ENCODE measurements at places on chromosomes 1 and 21.
A peak's percentile ranks its signal among the peaks of the same experiment; 100 is the strongest.

DNA sequence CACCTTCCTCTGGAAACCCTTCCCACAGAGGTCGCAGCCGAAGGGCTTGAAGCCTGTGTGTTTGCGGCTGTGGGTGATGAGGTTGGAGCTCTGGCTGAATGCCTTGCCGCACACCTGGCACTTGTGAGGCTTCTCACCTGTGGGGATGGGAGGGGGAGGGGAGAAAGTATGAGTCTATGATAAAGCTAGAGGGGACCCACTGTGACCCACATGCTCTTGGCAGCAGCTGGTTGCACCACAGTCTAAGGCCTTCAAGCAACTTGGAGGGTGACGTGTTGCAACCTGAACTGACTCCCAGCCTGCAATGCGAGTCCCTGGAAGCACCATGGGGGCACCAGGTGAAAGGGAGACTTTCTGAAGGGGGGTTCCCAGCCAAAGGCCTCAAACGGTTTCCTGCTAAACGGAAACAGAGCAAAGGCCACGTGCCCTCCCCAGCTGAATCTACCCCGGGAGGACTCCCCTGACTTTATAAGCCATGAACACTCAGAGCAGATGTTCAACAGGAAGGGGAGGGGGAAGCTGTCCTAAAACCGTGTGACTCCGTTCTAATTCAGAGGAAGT lies 10.6 kb downstream of the GFI1 start:
- no peak for DNase-seq

DNA sequence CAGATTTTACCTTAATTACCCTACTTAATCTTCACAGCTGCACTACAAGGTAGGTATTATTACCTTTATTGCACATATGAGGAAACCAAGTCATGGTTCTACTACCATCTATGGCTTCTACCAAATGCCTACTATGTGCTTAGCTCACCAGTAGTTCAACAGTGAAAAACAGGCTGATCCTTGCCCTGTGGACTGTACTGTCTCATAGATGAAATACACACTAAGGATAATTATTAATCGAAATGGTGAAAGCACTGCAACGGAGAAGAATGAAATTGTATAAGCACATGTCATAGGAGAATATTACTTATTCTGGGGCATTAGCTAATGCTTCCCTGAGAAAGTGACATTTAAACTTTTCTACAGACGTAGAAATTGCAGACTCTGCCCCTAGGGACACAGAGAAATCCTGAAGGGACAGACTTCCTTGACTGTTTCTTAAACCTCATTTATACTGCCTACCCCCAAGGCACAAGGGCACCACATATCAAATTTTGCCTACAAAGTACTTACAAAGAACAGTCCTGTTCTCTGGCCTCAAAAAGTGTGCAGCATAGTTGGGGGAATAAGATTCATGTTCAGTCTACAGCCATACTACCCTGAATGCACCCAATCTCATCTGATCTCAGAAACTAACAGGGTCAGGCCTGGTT lies 148.4 kb upstream of the ZC3H11B start:
- DNase-seq = no peak

DNA sequence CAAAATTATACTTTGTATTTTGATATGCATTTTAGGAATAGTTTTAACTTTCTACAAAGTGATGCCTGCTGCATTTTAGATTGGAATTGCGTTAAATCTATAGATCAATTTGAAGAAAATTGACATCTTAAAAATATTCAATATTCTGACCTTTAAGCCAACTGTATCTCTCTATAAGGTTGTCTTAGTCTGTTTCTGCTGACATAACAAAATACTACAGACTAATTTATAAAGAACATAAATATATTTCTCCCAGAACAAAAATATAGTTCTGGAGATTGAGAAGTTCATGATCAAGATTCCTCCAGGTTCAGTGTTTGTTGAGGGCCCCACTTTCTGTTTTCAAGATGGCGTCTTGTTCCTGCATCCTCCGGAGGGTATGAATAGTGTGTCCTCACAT lies 73.6 kb upstream of the NEGR1 start:
- no peak for DNase-seq

DNA sequence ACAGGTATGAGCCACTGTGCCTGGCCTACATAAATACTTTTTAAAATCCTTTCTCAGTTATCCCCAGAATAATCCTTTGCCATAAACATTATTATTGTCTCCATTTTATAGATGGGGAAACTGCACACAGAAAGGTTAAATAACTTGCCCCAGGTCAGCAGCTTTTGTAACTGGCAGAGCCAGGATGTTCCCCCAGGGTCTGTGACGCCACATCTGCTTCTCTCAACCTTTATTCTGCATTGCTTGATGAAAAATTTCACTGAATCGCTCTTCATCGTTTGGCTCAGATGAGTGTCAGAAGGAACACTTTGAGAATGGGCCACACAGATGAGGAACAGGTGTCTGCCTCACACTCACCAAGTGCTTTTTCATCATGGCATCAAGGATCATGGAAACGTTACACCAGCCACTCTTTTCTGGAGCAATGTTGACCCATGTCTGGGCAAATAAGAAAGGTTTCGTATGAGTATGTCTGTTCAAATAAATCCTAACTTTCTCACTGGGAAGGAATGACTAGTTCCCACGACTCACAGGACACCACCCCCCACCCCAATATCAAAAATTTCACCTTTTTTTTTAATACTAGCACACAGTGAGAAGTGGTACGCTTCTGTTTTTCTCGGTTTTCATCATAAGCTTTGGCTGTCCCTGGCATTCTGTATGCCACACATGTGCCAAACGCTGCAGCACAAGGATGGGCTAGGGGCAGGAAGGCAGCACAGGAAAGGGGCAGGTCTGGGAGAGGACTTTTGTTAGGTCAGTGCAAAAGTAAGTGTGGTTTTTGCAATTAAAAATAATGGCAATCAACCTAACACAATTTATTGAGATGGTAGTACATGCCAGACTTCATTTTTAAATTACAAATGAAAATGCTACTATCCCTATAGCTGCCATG lies 9.0 kb upstream of the PTGFRN start:
- no peak for DNase-seq

GRCh38 chr1:218305472-218306064 lies 20.5 kb downstream of the RRP15 start:
- DNase-seq = no peak

GRCh38 chr1:235588916-235589515 lies 60.6 kb downstream of the GNG4 start:
- DNase-seq = no peak

- DNase-seq = no peak
These were observed 47.7 kb downstream of the POU2F1 start for GRCh38 chr1:167268347-167268787.

GRCh38 chr21:33998402-33998801 lies 75.0 kb upstream of the MRPS6 start:
- DNase-seq = no peak

- no peak for DNase-seq
These were observed 8.3 kb downstream of the TNNT2 start for GRCh38 chr1:201369209-201369608.

DNA sequence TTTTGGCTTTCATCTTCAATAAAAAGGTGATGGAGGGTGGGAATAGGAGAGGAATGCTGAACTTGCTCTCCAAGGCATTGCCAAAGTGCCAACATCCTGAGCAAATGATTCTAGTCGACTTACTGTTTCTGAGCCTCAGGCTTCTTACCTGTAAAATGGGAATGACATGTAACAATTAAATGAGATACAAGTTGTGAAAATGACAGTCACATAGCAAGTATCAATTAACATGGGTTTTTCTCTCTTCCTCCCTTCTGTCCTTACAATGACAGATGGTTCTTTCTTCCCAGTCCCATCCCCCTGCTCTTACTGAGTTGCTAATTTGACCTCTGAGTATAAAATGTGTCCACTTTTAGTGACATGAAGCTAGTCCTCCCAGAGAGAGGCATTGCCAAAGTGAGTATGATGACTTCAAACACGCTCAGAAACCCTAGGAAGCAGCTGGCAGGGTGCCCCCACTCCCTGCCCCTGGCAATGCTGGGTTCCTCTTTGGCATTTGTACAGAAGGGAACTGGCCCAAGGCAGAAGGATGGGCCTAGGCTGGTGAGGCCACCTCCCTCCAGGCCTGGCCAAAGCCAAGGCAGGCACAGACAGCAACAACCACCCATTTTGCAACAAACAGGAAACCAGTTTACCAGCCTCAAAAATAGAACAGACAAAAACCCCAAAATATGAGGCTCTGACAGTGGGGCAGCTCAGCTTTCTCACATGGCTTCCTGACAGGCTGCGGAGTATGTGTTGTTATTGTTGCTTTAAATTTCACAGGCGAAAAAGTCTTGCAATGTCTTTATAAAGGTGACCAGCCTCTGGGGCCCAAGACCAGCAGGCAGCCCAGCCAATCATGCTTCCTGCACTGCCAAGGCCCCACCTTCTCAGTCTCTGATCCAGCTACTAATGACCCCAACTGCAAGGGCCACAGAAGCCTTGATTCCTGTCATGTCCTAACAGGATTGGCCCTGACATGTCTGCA lies 115.9 kb downstream of the HIVEP3 start:
- no peak for DNase-seq

GRCh38 chr1:36380782-36381181 lies 4.9 kb downstream of the STK40 start:
- no peak for DNase-seq

- DNase-seq = no peak
These were observed 26.8 kb downstream of the NEK7 start for GRCh38 chr1:198183605-198184004.

DNA sequence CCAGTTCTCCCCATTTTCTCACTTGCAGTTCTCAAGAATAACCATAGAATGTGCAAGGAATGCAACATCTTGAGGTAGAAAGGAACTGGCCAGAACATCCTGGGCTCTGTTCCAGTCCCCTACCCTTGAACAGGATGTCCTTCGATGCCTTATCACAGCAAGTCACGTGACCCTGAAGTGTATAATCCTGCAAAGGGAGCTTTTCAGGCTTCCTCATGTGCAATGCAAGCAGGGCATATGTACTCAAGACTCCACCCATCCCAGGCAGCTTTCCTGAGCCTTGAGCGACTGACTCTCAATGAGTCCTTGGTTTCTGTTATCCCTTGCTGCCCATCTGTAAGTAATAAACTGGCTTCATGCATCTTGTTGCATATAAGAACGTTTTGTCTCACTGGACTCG lies 311.0 kb downstream of the MRPL39 start:
- no peak for DNase-seq

GRCh38 chr1:23376890-23377811 lies 7.5 kb upstream of the ZNF436 start:
- no peak for DNase-seq

GRCh38 chr1:204870160-204870912 lies at the start of gene NFASC:
TSS of gene NFASC (plus strand) at chr1:204870862. CDS start at chr1:204944316, 73,454 bp downstream.
- no peak for DNase-seq

GRCh38 chr1:85599076-85599491 lies 18.5 kb downstream of the CCN1 start:
- no peak for DNase-seq

GRCh38 chr1:90761781-90762589 lies 44.9 kb upstream of the BARHL2 start:
- peak; percentile 2 for DNase-seq

DNA sequence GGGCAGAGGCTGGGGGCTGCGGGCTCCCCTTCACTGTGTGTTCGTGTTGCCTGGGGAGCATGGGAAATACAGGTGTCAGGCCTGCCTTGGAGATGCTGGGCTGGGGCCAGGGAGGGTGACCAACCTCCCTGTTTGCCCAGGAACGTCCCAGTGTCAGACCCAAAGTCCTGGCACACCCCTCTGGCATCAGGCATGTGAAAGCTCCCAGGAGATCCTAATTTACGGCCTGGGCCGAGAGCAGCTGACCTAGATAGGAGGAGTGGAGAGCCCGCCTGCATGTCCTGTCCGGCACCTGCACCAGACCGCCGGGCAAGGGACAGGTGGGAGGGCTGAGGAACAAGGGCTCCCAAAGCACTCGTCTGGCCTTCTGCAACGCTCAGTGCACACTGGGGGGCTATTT lies 124.8 kb downstream of the PRDM16 start:
- no peak for DNase-seq

GRCh38 chr1:234884006-234884405 lies 244.6 kb downstream of the TOMM20 start:
- no peak for DNase-seq

- no peak for DNase-seq
These were observed 220.3 kb upstream of the NFIA start for GRCh38 chr1:60861961-60862567.

DNA sequence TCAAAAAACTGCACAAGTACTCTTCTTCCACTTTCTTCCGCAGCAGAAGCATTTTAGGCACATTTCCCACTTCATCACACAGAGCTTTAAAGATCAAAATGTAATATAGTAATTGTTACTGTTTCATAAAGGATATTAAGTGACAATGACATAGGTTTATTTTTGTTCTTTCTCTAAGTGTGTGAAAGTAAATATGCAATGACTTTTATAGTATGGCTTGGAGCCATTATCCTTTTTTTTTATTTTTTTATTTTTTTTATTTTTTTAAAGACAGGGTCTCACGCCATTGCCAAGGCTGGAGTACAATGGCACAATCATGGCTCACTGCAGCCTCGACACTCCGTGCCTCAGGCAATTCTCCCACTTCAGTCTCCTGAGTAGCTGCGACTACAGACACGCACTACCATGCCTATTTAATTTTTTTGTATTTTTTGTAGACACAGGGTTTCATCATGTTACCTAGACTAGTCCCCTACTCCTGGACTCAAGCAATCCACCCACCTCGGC lies 7.0 kb downstream of the TRIM33 start:
- no peak for DNase-seq

DNA sequence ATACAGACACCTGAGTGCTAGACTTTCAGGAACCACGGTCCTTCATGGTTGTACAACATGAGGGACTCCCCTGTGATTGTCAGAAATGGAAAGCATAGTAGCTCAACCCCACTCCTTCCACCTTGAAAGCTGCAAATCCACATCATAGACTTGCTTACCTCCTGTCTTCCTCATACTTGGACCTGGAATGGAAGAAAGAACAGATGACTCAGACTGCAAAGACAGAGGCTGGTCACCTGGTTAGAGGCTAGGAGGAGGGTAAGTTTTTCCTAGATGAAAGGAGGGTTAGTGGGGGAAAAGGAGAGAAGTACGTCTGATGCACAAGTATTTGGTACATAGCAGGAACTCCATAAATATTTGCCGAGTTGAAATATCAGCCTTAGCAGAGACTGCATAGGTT lies 37.2 kb downstream of the LRRC71 start:
- no peak for DNase-seq

DNA sequence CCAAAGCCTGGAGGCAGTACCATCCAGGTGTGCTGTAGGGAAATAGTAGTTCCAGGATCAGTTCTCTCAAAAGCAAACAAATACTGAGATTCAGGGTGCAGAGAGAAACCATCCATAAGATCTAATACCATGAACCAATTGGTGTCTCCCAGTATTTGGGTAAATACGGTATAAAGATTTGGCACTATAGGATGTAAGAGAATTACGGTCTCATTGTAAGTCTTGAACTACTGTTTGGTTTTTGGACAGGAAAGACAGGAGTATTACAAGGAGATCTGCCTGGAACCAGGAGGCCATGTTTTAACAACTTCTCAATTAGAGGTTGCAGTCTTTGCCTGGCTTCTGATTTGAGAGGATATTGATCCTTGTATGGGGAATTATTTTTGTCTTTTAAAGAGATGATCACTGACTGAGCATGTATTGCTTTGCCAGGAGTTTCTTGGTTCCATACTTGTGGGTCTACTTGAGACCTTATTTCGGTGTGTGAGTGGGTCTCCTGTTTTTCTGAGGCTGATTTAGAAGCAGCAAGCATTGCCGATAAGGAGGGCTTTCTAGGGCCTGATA lies 10.2 kb downstream of the AADACL4 start:
- DNase-seq = no peak

- no peak for DNase-seq
These were observed 3.0 kb upstream of the TSPAN1 start for GRCh38 chr1:46171871-46172270.

- no peak for DNase-seq
These were observed 89.9 kb upstream of the TMPRSS2 start for GRCh38 chr21:41597811-41598231.

GRCh38 chr1:168065506-168065905 lies 71.2 kb downstream of the GPR161 start:
- no peak for DNase-seq
